Activated CD4-positive, alpha-beta T cell treated with anti-CD3 and anti-CD28 coated beads, Interleukin-10, Interleukin-2, amounts not matched to agents 100 ng/mL and 50 ng/mL, durations not matched to agents 16 hours and 8 hours (primary cell): ENCODE measurements at places on chromosomes 4 and X.

GRCh38 chr4:88605736-88606135, 13.5 kb downstream of the HERC3 start:
- DNase-seq = no peak

DNA sequence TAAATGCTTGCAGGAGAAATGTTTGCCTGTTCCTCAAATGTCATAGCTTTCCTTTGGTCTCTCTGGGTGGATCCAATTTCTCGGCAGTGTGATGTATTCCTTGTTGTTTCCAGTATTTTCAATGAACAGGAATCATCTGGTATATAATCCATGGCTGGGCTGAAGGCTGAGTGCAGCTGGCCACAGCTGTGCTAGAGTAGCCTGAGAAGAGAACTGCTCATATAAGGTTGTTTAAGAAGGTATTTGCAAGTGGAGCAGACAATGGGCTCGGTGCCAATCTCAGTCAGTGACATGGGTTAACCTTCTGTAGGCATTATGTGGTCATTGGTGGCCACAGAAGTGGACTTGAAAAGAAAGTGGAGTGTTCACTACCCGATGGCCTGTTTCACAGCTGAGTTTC, 390.3 kb downstream of the SPRY1 start:
- DNase-seq = no peak

GRCh38 chr4:14621731-14622463, 380.4 kb upstream of the CPEB2 start:
- no peak for DNase-seq

DNA sequence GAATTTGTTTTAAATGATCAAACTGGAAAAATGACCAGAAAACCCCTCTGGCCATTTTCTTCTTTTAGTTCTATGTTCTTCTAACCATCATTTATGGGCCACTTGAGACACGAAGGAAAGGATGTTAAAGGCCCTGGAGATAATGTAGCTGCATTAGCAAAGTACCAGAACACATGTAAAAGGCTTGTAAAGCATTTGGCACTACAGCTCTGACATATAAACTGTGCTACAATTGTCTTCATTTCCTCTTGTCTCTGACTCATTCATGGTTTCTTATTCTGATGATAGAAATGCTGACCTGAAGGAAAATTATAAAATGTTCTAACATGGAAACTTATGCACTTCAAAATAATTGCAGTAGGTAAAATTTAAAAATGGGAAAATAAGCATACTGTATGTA, 388.7 kb downstream of the FAT4 start:
- no peak for DNase-seq

DNA sequence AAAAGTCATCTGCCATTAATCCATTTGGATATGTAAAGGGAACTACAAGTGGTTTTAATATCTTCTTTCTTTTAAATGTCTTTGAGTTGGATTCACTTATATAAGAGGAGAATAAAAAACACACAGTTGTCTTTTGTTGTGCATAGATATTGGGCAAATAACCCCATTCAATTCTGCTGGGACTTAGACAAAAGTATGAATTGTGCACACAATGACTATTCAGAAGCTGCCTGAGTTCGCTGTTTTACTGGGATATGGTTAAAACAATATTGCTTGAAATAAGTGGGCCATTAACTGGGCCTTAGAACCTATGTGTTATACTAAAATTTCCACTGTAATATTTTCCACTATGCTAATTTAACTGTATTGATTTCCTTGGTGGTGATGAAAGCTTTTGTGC, 71.7 kb downstream of the PCYT1B start:
- DNase-seq = no peak

DNA sequence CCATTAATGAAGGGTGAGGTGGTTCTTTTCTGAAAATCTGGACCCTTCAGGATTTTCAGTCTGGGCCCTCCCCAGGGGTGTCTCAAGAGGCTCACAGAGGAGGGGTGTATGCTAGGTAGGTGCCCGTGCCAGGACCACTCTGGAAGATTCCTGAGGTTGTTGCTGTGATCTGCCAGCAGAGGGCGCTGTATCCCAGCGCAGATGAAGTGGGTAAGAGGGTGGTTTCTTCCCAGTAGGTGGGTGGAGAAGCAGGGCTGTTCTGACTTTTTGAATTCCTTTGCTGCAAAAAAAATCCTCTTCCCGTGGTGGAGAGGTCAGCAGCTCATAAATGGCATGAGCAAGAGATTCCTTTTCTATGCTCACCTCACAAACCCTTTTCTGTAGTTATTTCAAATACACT, 51.1 kb downstream of the SCML1 start:
- DNase-seq = peak; percentile 45

GRCh38 chr4:189502841-189503435, 437.7 kb upstream of the FRG1 start:
- DNase-seq = peak; percentile 41

GRCh38 chr4:101067383-101067782, 279.9 kb downstream of the PPP3CA start:
- no peak for DNase-seq

GRCh38 chr4:16857425-16857824, 41.0 kb downstream of the LDB2 start:
- DNase-seq = no peak

GRCh38 chr4:69816236-69816635, 43.7 kb downstream of the SULT1E1 start:
- no peak for DNase-seq

- no peak for DNase-seq
Measured at GRCh38 chr4:120158841-120159463, 92.3 kb upstream of the MAD2L1 start.

- DNase-seq = no peak
Measured at GRCh38 chrX:154431341-154431740, 2.9 kb downstream of the ATP6AP1 start.

DNA sequence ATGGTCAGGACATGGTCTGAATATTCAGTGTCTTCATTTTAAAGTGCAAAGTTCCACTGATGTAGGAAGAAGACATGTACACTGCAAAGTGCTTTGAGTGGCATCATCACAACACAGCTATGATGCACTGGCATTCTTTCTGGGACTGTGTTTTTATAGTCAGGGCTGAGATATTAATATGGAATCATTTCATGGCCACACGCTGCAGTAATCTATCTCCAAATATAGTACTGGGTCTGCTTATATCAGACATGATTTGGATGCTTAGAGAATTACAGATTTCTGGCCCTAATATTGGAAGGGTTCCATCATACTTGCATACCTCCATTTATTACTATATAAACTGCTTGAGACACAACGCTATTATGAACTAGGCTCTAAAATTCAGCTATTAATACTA, 1170.9 kb downstream of the NLGN4X start:
- DNase-seq = no peak

- DNase-seq = no peak
Measured at GRCh38 chr4:184715526-184715925, 18.4 kb downstream of the CENPU start.

- no peak for DNase-seq
Measured at GRCh38 chrX:49257846-49258748, 6.4 kb downstream of the FOXP3 start.

GRCh38 chr4:51906167-51906958, 63.4 kb downstream of the DCUN1D4 start:
- peak; percentile 52 for DNase-seq

- DNase-seq = no peak
Measured at GRCh38 chr4:41797260-41797659, 48.7 kb upstream of the PHOX2B start.

DNA sequence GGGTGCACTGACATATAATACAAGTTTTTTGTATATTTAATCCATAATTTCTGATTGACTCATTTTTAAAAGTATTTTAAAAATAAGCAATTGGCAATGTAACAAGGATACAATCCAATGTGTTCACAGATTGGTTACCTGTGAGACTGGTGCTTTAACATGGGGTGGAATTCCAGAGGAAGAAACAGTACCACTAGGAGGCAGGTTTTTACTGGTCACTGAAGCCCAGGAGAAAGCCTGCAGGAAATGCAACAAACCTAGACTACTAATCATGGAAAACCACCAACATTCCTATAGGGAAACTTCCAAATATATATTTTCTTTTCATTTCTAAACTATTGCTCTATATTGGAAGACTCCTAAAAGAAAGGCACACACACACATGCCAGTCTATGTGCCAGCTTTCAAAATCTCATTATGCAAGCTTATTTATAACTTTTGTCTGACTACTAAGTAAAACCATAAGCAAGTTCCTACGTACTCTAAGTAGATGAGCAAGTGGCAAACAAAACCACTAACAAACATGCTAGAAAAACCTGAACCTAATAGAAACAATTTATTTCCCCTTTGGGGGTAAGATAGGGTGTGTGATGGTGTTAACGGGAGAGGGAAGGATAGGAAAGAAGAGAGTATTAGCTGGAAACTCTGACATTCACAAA, 19.2 kb downstream of the G3BP2 start:
- DNase-seq = no peak

DNA sequence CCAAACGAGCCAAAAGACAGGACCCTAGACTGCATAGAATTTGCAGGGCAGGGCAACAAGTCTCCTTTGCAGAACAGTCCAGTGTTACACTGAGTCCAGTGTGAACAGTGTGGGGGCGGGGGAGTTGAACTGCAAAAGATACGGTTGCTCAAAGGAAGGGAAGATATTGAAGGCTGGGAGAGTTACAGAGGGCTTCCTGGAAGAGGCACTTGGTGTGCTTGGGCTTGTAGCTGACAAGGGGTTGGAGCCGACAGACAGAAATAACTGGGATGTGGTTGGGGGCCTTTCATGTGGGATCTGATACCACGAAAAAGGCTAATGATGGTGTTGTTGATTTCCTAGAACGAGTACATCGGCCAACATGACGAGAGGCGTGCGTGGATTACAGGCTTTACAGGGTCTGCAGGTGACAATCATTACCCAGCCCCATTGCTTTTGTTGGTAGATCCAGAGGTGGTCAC, 6.1 kb downstream of the XPNPEP2 start:
- peak; percentile 36 for DNase-seq

GRCh38 chr4:101355246-101355645, 7.9 kb upstream of the PPP3CA start:
- DNase-seq = no peak

GRCh38 chr4:140952717-140953116, 180.6 kb downstream of the RNF150 start:
- no peak for DNase-seq

DNA sequence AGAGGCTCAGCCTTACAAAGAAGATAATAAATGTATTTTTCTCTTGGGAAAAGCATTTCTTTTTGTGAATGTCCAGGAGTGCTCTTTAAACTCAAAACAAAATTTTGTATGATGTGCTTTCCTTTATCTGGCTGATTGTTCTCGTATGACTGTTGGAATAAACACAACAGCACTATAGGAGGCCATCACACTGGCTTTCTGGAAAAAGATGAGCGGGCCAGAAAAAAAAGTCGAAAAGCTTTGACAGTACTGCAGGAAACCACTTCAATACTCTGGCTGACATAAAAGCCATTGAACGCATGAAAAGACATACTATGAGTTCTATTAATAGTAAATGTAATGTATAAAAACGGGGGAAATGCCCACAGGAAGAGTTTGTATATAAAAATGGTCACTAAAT, 64.7 kb upstream of the CTSO start:
- DNase-seq = no peak

DNA sequence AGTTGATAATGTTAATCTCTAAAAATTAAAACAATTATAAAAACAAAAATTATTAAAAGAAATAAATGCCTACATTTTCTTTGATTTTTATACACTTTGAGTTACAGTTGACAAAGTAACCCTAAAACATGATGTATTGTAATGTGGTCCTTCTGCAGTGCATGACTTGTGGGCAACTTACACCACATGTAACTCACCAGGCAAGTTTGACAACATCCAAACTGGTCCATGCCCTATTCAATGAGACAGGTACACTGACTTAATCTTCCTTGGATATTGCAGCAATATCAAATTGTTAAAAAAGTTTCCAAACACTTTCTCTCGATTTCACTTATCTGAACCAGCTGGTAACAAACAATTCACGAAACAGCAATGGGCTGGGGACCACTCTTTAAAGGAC, 81.5 kb downstream of the FTHL17 start:
- no peak for DNase-seq

- DNase-seq = no peak
Measured at GRCh38 chr4:125750828-125751466, 436.2 kb downstream of the FAT4 start.

GRCh38 chr4:78666830-78667258, 109.3 kb upstream of the BMP2K start:
- DNase-seq = no peak

DNA sequence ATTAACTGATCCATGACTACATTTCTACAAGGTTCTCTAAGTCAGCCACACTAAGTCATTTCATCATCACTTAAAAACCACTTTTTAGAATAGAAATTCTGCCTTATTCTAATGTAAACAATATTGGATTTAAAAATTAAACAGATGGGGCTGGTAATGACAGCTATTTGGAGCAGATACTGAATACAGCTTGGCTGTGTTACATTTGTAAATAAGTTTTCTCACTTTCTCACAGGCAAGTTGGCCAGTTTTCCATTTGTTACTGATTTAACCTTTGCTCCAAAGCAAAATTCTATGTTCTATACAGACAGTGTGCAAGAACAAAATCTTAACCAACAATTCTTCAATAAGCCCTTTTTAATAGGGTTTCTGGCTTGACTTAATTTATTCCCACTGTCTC, 370.7 kb downstream of the GRIA2 start:
- DNase-seq = no peak

DNA sequence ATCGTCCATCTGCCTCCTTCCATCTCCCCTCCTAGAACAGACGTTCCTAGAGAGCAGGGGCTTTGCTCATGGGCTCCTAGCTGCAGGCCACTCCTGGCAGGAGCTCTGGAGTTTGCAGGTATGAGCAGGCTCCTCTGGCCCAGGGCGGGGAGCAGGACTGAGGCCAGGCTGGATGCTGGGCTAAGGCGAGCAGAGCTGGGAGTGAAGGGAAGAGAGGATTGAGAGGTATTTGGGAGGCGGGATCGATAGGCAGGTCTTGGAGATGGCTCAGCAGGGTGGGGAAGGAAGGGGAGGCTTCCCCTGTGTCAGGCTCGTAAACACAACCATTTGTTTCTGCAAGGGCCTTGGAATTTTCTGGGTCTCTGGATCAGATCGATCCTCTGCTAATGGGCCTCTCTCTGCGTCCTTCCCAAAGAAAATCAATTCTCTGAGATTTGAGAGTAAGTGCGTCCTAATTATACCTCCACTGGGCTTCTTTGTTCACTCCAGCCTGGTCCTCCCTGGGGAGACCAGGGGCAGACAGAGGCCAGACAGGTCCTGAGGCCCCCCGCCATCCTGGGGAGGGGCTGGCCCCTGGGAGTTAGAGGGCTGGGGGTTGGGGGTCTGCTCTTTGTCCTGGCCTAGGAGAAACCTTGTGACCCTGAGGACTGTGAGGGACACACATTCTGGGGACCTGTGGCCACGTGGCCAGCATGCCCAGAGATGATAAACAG, 94.8 kb upstream of the PSAPL1 start:
- DNase-seq = no peak

GRCh38 chrX:2629316-2630007, 61.6 kb upstream of the CD99 start:
- DNase-seq = no peak
